ENCODE measurements at places on chromosomes 1 and 21.
A peak's percentile ranks its signal among the peaks of the same experiment; 100 is the strongest.

DNA sequence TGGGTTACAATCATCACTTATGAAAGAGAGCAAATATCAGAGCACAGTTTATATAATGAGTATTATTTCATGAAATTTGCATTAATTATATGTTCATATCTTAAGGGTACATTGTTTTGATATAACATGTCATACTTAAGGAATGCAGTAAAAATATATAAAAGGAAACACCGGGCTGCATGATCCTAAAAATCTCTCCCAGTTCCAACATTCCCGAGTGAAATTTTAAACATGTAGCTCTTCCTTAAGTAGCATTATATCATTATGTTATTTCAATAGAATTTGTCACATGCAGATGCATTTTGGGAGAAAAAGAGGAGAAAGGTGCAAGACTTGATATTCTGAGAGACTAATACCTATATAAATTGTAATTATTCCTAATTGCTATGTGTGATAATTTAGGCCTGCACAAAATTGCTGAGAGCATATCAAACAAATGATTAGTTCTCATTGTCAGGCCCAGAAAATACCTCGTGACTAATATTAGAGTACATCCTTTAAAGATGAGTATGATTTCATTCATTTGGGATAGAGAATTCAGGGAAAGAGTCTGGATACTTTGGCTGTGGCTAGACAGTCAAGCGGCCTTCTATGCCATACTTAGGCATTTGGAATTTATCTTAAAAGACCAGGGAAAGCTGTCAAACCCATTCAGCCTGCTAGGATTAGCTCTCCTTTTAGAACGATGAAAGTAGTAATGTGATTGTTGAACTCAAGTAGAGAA lies 86.8 kb downstream of the ADGRL2 start:
- no peak for DNase-seq

DNA sequence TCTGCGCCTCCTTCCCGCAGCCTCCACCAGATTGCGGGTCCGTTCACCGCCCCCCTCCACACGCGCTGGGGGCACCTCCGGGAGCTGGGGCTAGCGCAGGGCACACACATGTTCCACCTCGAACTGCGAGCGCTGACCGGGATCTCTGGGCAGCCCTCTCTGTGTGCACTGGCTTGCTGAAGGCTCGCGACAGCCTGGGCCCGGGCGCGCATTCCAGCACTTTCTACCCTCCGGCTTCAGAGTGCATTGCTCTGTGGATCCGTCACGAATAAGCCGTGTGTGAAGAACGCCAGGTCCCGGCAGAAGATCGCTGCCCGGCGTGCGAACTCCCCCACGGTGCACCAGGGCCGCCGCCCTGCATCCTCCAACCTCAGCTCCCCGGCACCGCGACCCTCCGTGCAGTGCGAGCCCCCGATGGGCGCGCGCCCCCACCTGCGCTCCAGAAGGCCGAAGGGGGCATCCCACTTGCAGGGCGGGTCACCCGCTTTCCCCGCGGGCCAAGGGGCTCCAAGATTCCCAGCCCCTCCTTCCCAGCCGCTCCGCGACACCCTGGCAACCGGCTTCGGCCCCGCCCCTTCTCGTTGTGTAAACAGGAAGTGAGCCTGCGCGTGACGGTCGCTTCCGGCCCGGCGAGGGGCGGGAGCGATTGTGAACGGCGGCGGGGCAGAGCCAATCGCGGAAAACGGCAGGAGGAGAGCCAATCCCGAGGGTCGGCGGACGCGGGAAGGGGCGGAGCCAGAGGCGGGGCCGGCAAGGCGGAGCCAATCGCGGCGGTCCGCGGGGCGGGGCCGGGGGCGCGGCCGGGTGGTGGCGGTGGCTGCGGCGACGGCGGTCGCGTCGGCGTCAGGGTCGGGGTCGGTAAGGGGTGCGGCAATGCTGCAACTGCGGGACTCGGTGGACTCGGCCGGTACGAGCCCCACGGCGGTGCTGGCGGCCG lies at the start of gene TPRG1L:
Gene TPRG1L, plus strand, starts transcription at position 816 of the 937 bp plus-strand sequence. Its CDS starts 58 bp downstream, at position 874.
- peak; percentile 94 for DNase-seq

GRCh38 chr21:32331444-32332305 lies 33.0 kb downstream of the MRAP start:
- no peak for DNase-seq

DNA sequence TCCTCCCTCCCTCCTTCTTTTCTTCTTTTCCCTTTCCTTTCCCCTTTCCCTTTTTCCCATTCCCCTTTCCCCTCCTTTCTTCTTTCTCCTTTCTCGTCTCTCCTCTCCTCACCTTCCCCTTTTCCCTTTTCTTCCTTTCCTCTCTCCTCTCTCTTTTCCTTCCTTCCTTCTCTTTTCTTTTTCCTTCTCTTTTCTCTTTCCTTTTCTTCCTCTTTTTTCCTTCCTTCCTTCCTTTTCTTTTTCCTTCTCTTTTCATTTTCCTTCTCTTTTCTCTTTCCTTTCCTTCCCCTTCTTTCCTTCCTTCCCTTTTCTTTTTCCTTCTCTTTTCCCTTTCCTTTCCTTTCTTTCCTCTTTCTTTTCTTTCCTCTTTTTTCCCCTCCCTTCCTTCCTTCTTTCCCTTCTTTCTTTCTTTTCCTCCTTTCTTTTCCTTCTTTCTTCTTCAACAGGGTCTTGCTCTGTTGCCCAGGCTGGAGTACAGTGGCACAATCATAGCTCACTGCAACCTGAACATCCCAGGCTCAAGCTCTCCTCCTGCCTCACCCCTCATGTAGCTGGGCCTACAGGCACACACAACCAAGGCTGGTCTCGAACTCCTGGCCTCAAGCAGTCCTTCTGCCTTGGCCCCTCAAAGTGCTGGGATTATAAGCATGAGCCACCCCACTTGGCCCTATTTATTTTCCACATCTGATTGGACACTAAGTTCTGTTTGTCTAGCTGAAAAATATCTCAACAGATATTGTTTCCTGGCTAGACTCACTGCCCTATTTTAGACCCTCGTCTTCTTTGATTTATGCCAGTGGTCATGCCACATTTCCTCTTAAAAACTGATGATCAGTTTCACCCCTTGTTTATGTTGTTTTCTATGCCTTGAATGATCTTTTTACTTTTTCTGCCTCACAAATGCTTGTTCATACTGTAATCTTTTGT lies 57.1 kb upstream of the MACF1 start:
- DNase-seq: no peak

DNA sequence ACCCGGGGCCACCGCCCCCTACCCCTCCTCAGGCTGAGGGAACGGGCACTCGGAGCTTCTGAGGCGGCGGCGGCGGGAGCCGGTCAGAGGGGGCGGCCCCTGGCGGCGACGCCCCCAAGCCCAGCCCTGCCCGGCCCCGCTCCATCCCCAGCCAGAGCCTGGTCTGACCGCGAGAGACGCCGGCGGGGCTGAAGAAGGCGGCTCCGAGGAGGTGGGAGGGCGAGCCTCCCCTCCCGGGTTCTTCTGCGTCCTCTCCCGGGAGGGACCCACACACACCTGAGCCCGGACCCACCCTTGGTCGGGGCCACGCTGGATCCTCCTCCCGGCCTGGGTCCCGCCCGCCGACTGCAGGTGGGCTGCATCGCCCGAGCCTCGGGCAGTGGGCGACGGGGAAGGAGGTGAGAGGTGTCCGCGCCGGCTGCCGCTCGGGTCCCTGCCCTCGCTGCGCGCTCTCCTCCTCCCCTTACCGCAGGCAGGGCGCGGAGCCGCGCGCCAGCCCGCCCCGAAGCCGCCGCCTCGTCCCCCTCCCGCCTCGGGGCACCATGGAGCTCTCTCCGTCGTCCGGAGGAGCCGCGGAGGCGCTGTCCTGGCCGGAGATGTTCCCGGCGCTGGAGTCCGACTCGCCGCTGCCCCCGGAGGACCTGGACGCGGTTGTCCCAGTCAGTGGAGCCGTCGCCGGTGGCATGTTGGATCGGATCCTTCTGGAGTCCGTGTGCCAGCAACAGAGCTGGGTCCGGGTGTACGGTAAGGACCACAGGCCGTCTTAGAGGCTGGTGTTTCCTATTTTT lies at the start of gene RASAL2:
Gene RASAL2, plus strand, starts transcription at position 154 of the 788 bp plus-strand sequence. Its CDS starts 389 bp downstream, at position 543.
- peak; percentile 67 for DNase-seq

GRCh38 chr1:232553050-232553754 lies 76.7 kb downstream of the SIPA1L2 start:
- no peak for DNase-seq

DNA sequence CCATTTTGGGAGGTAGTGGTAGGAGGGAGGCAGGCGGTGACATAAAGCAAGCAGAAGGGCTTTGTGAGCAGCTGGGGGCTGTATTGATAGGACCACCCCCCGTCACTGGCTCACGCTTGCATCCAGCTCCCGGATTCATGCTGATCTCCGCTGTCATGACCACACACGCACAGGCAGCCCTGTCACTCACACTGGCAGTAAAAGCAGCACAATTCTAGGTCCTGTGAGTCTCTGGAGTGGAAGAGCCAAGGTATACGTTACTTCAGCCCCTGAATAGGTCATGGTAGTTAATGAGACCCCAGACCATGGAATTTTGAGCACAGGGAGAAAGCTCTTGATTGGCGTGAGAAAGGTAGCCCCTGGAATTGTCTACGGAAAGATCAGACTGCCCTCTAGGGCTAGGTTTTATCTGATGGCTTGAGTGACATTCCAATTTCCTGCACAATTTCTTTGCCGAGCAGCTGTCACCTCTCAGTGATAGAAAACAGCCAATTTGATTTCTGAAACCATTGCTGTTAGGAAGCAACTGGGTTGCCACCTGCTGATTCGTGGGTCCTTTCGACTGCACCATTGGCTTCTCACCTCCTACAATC lies 5.4 kb downstream of the OR2B11 start:
- DNase-seq: no peak

- DNase-seq: no peak
Observed at GRCh38 chr21:26115305-26115704, 55.3 kb downstream of the APP start.

Data from HFFc6 (cell line).